Thoracic aorta (tissue), 2 donors: ENCODE measurements at places on chromosomes 2 and 18. TPM values are rescaled to one million over a fixed set of nuclear protein-coding genes. Genes with fewer than 3 reads are reported as not detected.
A peak's percentile ranks its signal among the peaks of the same experiment; 100 is the strongest.

Gene LYPD6B
- not detected for total RNA-seq

Gene ELOA2
- total RNA-seq: not detected

Gene CNDP1
- total RNA-seq: not detected

Gene GALNT3
- total RNA-seq: 3.5 TPM

Gene SLC14A1
- 86.2 TPM for total RNA-seq

Gene MAL
- total RNA-seq: not detected

Gene GRP
- total RNA-seq: not detected

Gene LHCGR
- not detected for total RNA-seq

Gene SLC9A2
- not detected for total RNA-seq

Gene RFX8
- 0.14 TPM for total RNA-seq

Gene FAM110C
- total RNA-seq: 5.0 TPM

Gene RAB10
- 80.8 TPM for total RNA-seq

- no peak overlapping the region for H3K27ac ChIP-seq
- H3K27me3 ChIP-seq: no peaks in the 10 kb centered on the region
- H3K4me3 ChIP-seq: no peak overlapping the region
- no peak for DNase-seq
Measured at GRCh38 chr2:12293874-12294273, 422.9 kb upstream of the TRIB2 start.

GRCh38 chr2:240151477-240152031, 11.1 kb upstream of the OTOS start:
- no peaks in the 10 kb centered on the region for H3K27me3 ChIP-seq
- no peak overlapping the region for H3K4me3 ChIP-seq
- DNase-seq: no peak

GRCh38 chr2:104077573-104077972, 776.3 kb upstream of the POU3F3 start:
- DNase-seq: no peak
- no peaks in the 10 kb centered on the region for H3K27me3 ChIP-seq
- no peaks in the 10 kb centered on the region for H3K36me3 ChIP-seq
- no peak overlapping the region for H3K27ac ChIP-seq
- H3K4me3 ChIP-seq: no peak overlapping the region
- no peaks in the 10 kb centered on the region for H3K4me1 ChIP-seq

GRCh38 chr2:215571689-215572088, 135.8 kb upstream of the FN1 start:
- no peak for DNase-seq
- no peaks in the 10 kb centered on the region for H3K36me3 ChIP-seq
- no peaks in the 10 kb centered on the region for H3K4me1 ChIP-seq

DNA sequence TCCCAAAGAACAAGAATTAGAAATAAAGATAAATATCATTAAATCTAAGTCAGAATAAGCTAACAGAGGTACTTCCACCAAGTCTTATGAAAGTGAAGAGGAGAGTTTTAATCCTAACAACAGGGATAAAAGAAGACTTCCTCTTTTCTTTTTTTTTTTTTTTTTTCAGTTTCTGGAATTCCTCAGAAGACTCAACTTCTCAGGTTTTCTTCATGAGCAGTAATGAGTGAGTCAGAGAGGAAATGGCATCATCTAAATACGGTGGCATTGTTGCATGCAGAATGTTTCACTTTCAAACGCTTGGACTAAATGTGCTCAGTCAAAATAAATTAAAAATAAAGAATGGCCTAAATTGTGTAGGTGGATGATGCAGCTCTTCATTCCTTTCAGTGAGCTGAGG, 45.6 kb upstream of the ARHGAP15 start:
- H3K27me3 ChIP-seq: no peaks in the 10 kb centered on the region
- DNase-seq: no peak
- no peak overlapping the region for H3K27ac ChIP-seq
- H3K4me3 ChIP-seq: no peak overlapping the region
- no peaks in the 10 kb centered on the region for H3K36me3 ChIP-seq

GRCh38 chr2:175057078-175057685, 52.0 kb upstream of the CHN1 start:
- no peaks in the 10 kb centered on the region for H3K27me3 ChIP-seq
- H3K4me1 ChIP-seq: no peaks in the 10 kb centered on the region
- H3K4me3 ChIP-seq: no peak overlapping the region
- H3K27ac ChIP-seq: no peak overlapping the region
- no peaks in the 10 kb centered on the region for H3K36me3 ChIP-seq

DNA sequence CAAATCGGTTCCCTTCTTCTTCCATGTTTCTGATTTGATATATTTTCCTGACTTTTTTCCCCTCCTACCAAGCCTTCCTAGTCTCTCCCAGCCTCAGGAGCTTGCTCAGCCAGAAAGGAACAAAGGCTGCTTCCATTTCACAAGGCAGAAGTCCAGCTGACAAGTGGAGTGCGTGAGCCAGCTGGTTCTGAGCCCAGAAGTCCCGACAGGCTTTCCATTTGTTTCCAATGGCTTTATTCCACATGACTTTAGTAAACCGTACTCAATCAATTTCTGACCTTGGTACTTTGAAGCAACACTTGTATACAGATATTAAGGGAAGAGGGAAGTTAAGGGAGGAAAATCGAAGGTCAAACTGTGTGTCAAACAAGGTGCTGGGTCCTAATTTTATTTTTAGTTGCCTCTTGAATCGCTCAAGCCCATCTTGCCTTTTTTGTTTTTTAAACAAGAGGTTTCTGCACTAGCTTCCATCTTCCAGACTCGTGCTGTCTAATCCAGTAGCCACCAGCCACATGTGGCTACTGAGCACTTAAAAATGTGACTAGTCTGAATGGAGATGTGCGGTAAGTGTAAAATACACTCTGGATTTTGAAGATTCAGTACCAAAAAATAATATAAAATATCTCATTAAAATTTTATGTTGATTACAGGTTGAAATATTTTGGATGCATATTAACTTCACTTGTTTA, 36.2 kb downstream of the WIPF1 start:
- DNase-seq: no peak
- peaks cover 10% of the 10 kb centered on the region for H3K4me1 ChIP-seq
- H3K27ac ChIP-seq: peak overlapping the region; percentile 0
- H3K27me3 ChIP-seq: no peaks in the 10 kb centered on the region

- H3K4me1 ChIP-seq: no peaks in the 10 kb centered on the region
- no peak for DNase-seq
- no peaks in the 10 kb centered on the region for H3K27me3 ChIP-seq
- no peak overlapping the region for H3K27ac ChIP-seq
- H3K4me3 ChIP-seq: no peak overlapping the region
- H3K36me3 ChIP-seq: no peaks in the 10 kb centered on the region
Measured at GRCh38 chr2:158321264-158321663, 135.3 kb downstream of the CCDC148 start.

DNA sequence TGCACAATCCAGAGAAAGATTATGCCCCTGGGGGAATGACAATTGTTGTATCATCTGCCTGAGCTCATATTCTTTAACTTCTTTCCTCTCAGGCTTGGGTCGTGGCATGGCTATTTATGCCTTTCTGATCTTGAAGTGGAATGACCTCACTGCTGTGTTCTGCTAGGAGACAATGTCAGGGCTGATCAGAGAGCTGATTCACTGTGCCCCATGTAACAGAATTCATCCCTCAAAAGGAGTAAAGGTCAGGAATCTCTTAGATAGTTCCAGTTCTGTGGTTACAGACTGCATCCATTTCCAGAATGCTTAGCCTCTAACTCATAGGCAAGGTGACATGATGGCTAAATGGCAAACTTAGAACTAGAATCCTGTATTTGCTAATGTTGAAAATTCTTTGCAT, 511.7 kb upstream of the CNTNAP5 start:
- H3K4me1 ChIP-seq: no peaks in the 10 kb centered on the region
- no peaks in the 10 kb centered on the region for H3K36me3 ChIP-seq
- DNase-seq: no peak
- H3K4me3 ChIP-seq: no peak overlapping the region
- H3K27me3 ChIP-seq: no peaks in the 10 kb centered on the region
- H3K27ac ChIP-seq: no peak overlapping the region

DNA sequence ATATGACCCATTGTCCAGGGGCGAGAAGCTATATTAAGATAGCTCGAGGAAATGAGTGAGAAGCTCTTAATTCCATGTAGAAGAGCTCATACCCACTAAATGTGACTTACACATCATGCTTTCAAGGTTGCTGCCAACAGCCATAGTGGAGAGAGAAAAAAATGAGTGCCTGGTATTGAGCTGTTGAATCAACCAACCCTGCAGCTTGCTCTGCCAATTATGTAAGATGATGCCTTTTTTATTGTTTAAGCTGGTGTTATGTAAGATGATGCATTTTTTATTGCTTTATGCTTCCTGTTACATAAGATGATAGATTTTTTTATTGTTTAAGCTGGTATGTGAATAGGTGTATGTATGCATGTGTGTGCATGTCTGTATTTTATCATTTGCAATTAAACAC, 228.2 kb downstream of the CCDC178 start:
- no peaks in the 10 kb centered on the region for H3K4me1 ChIP-seq
- no peak overlapping the region for H3K27ac ChIP-seq
- H3K4me3 ChIP-seq: no peak overlapping the region
- no peaks in the 10 kb centered on the region for H3K27me3 ChIP-seq
- no peaks in the 10 kb centered on the region for H3K36me3 ChIP-seq
- DNase-seq: no peak

DNA sequence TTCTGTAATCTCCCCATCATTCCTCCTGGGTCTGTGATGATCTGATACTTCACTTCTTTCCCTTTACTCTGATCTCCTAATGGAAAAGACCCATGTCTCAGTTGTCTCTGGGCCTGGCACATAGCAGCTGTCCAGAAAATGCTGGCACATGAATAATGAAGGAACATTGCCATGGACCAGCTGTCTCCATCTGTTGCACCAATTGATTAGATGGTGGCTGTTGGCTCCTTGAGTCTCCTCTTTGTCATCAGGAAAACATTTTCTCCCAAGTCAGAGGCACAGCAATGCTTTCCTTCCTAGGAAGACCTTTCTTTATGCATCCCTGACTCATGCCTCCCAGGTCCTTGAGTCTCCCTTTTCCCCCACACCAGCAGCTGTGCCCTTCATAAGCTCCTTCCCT, 286.2 kb upstream of the CXCR4 start:
- no peaks in the 10 kb centered on the region for H3K36me3 ChIP-seq
- no peak for DNase-seq
- H3K27me3 ChIP-seq: no peaks in the 10 kb centered on the region
- no peaks in the 10 kb centered on the region for H3K4me1 ChIP-seq
- H3K4me3 ChIP-seq: no peak overlapping the region

DNA sequence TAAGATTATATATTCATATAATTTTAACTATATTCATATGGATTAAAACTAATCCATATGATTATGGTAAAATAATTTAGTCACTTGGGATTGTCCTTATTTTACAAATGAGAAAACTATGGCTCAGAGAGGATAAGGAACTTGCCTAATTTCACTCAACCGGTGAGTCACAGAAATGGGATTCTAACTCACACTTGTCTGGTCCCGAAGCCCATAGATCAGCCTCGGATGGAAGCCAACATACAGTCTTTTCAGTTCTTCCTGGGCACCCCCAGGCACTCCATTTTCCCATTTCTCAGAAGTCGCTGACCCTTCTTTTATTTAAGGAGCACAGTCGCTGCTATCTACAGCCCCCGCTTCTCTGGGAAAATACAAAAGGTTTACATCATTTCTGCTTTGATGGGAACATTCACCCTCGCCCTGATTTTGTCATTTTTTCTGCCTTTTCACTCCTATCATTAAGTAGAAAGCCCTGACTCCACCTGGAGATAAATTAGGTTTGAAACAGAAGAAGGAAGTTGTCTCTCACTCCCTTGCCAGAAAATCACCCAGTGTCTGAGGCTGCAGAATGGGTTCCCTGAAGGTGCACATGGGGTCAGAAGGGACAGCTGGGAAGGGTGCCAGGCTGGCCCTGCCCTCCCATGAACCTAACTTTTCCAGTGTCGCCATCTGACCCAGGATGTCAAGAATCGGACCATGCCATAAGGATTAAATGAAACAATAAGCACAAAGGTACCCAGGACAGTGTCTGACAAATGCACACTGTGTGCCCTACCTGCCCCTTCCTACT, 36.6 kb downstream of the CYP1B1 start:
- H3K4me3 ChIP-seq: no peak overlapping the region
- H3K27me3 ChIP-seq: no peaks in the 10 kb centered on the region
- DNase-seq: no peak
- no peaks in the 10 kb centered on the region for H3K36me3 ChIP-seq
- no peak overlapping the region for H3K27ac ChIP-seq

DNA sequence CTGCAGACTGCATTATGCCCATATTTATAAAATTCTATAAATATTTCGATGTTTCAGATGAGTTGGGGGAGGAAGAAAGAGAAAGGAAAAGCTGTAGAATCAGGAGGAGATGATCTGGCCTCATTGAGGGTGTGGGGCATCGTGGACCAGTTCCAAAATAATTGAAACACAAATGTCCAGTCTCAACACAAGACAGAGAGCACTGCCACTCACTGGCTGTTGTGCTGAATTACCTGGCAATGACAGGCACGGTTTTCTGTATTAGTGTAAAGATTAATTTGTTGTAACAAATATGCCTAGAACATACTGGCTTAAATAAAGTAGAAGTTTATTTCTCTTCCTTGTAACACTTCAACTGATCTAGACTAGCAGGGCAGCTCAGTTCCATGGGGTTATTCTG, 24.1 kb downstream of the POLE4 start:
- no peak overlapping the region for H3K27ac ChIP-seq
- H3K27me3 ChIP-seq: no peaks in the 10 kb centered on the region
- no peaks in the 10 kb centered on the region for H3K36me3 ChIP-seq
- DNase-seq: no peak
- no peak overlapping the region for H3K4me3 ChIP-seq

DNA sequence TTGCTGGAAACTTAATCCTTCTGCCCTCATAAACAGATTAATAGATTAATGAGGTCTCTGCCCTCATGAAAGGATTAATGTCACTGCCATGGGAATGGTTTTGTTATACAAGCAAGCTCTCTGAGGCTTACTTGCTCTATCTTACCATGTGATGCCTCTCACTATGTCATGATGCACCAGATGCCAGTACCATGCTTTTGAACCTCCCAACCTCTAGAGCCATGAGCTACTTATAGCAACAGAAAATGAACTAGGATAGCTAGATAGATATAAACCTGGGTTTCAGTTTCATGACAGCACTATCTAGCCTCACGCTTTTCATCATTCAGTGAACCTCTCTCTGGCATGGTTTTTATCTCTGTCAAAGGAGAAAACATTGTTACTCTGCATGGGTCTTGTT, 371.6 kb upstream of the LRP1B start:
- DNase-seq: no peak
- H3K4me1 ChIP-seq: no peaks in the 10 kb centered on the region
- H3K4me3 ChIP-seq: no peak overlapping the region
- no peaks in the 10 kb centered on the region for H3K27me3 ChIP-seq
- H3K27ac ChIP-seq: no peak overlapping the region

GRCh38 chr2:174222154-174222553, 26.2 kb downstream of the OLA1 start:
- H3K27ac ChIP-seq: no peak overlapping the region
- H3K4me3 ChIP-seq: no peak overlapping the region
- H3K27me3 ChIP-seq: no peaks in the 10 kb centered on the region
- no peak for DNase-seq
- peaks cover 3% of the 10 kb centered on the region for H3K36me3 ChIP-seq

DNA sequence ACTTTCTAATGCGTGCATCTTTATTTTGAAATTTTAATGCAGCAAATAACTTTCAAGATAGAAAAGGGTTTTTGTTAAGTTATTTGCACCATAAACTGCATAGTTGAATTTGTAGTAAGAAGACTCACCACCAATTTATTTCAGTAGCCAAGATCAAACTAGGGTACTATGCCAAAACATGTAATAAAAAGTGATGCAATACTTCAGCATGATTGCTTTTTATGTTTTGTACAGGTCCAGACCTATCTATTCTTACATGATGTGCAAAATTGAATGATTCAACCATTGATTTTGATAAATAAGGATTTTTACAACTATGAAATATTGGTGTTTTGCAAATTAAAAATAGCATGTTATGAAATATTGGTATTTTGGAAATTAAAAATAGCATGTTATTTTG, 26.7 kb downstream of the AGPS start:
- H3K27ac ChIP-seq: no peak overlapping the region
- no peak for DNase-seq
- peaks cover 19% of the 10 kb centered on the region for H3K4me1 ChIP-seq
- H3K36me3 ChIP-seq: no peaks in the 10 kb centered on the region
